Suppressor macrophage treated with lipopolysaccharide for 1 hour (primary cell): ENCODE measurements at places on chromosomes 13 and 19.

GRCh38 chr19:4304538-4305256 is at the start of gene FSD1:
Gene FSD1 (plus strand): TSS chr19:4304598. CDS start chr19:4304747, 149 bp downstream.
- DNase-seq = peak; percentile 45

DNA sequence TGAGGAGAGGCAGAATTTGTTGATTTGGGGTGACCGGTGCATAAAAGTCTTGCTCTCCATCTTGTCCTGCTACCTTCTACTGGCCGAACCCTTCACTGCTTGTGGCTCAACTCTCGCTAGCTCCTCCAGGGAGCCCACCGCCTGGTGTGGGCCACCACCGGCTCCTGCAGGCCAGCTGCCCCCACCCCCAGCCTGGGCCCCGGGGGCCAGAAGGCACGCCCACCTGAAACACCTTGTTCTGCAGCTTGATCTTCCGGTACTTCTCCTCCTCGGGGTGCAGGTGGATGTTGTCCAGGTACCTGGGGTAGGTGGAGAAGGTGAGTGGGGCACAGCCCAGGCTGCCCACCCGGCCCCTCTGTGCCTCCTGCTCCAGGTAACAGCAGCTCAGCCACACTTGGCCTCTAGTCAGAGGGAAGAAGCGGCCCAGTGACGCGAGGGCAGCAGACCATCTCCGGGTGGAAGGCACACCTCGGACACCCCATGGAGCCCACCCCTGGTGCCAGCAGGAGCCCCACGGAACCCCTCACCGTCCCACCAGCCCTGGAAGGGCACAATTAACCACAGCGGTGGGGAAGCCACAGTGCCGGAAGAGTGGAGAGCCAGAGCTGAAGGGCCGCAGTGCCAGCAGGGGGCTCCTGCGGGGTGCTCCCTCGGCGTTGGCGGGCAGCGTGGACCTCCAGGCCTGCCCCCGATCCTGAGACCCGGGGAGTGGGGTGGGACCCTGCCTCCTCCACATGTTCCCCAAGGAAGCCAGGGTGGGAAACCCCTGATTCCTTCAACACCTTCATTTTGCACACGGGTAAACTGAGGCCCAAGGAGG is 10.1 kb downstream of the UBXN6 start:
- no peak for DNase-seq

- no peak for DNase-seq
Measured at GRCh38 chr13:29937841-29938240, 87.4 kb upstream of the UBL3 start.

GRCh38 chr19:43562698-43563241 is 12.6 kb downstream of the XRCC1 start:
- DNase-seq = peak; percentile 89

DNA sequence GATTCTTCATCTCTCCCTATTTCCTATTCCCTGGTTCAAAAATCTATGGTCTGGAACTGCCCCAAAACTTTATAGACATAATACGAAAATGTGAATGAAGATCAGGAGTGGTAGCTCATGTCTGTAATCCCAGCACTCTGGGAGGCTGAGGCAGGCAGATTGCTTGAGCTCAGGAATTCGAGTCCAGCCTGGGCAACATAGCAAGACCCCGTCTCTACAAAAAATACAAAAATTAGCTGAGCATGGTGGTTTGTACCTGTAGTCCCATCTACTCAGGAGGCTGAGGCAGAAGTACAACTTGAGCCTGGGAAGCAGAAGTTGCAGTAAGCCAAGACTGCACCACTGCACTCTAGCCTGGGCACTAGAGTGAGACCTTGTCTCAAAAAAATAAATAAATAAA is 35.1 kb downstream of the UGGT2 start:
- no peak for DNase-seq

- peak; percentile 73 for DNase-seq
Measured at GRCh38 chr19:54133312-54133956, 4.1 kb upstream of the CNOT3 start.

GRCh38 chr19:39846678-39847486 is 703 bp upstream of the FBL start:
- no peak for DNase-seq

DNA sequence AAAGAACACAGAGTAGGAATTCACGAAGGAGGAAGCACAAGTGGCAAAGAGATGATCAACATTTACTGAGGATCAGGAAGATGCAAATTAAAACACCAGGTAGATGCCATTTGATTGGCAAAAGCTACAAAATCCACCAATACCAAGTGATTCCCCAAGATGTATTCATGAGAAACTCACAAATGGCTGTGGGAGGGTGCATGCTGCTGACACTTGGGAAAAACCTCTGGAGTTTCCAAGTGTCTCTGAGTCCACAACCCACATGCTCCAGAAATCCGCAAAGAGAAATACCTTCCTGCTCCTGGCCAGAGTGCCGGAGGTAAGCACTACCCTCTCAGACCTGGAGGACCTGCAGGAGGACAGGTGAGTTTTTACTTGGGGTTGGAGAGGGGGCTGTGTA is 35.7 kb downstream of the ARRDC2 start:
- DNase-seq = peak; percentile 87

- peak; percentile 76 for DNase-seq
Measured at GRCh38 chr19:3563709-3564524, 6.5 kb upstream of the MFSD12 start.

DNA sequence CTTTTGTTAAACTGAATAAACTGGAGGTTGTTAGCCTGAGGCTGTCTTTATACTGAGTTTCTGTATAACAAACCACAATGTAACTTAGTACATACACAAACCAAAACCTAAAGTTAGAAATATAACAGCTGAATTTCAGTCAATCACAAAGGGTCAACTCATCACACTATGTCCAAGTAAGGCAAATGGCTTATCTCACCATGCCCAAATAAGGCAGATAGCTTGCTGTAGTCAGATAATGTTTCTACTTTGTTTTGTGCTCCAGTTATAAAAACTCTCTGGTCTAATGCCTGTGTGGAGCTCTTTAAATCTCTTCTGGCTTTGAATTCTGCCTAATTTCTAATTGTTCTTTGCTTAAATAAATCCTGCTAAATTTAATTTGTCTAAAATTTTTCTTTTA is 1323.4 kb upstream of the ATXN8OS start:
- DNase-seq = no peak

- no peak for DNase-seq
Measured at GRCh38 chr13:73261739-73262216, 203.0 kb downstream of the KLF5 start.

GRCh38 chr19:33241530-33242101 is 16.0 kb upstream of the SLC7A10 start:
- peak; percentile 90 for DNase-seq

- peak; percentile 90 for DNase-seq
Measured at GRCh38 chr19:14383661-14384555, 2.7 kb downstream of the ADGRE5 start.

GRCh38 chr13:46202188-46202795 is 9.4 kb upstream of the LRRC63 start:
- DNase-seq = no peak
